ENCODE measurements at places on chromosomes 7 and 10.

DNA sequence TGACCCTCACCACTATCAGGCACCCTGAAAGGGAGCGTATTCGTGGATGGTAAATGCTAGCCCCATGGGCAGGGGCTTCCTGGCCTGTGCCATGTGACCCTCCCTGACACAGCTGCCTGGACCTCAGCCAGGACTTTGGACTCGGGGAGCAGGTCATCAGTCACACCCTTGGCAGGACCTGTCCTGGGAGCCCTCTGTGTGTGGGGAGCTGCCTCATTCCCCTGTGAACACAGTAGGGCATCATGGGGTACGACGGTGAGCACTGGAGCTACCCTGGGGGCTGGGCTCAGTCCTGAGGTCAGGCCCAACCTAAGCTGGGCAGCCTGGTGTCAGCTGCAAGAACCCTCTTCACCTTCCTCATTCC, 129.3 kb upstream of the FAM20C start:
- no peak for DNase-seq

- peak; percentile 38 for DNase-seq
Observed at GRCh38 chr10:123997486-123998196, 95.8 kb downstream of the CHST15 start.

DNA sequence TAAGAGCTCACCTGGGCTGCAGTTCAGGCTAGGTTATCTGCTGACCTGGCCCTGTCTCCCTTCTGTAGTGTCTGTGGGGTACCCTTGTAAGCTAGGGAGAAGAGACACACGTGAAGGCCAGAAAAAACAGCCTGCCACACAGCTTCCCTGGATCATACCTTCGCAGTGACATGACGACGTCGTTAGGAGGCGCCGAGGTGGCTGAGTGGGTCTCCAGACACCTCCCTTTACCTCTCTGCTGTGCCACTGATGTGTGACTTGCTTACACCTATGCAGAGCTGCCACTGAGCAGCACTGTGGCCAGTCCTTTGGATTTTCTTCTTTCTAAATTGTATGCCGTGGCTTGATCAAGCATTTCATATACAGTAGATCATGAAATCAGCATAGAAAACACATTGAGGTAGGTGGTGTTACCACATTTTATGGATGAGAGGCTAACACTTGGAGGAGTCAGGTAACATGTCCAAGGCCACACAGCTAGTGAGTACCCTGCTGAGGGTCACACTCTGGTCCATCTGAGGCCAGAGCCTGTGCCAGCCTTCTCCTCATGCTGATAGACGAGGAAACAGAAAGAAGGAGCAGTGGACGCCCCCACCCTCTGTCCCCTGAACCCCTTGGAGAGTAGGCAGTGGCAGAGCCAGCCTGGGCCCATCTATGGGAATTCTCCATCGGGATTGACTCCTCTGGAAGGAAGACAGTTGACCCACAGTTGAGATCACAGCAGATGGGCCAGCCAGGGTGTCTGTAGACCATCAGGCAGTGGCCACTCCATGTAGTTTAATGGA, 23.1 kb downstream of the HTRA1 start:
- no peak for DNase-seq

- no peak for DNase-seq
Observed at GRCh38 chr10:131068311-131068710, 243.2 kb downstream of the TCERG1L start.

Measured in CD4-positive, alpha-beta T cell treated with Interleukin-17A for 1 hour (primary cell).